ENCODE measurements at places on chromosomes 3 and 15.

DNA sequence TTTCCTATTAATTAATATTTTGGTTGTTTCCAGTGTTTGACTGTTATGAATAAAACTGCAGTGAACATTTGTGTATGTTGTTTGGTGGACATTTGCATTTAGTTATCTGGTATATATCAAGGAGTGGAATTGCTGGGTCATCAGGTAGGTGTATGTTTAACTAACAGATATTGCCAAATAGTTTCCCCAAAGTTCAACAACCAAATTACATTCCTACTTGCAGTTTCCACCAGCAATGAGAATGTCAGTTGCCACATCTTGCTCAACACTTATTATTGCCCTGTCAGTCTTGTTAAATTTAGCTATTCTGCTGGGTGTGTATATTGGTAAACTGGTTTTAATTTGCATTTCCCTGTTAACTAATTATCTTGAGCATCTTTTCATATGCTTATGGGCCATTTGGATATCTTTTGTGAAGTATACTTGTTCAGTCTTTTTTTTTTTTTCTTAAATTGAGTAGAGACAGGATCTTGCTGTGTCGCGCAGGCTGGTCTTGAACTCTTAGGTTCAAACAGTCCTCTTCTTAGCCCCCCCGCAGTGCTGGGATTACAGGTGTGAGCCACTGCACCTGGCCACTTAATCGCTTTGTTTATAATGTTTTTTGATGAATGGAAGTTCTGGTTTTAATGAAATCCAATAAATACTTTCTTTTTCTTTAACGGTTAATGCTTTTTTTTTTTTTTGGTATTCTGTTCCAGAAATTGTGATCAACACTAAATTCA, 7.9 kb downstream of the FEM1B start:
- DNase-seq = no peak

GRCh38 chr15:67097930-67098740, 32.7 kb downstream of the SMAD3 start:
- DNase-seq = no peak

GRCh38 chr3:119160361-119160760, 13.0 kb upstream of the UPK1B start:
- DNase-seq = no peak

DNA sequence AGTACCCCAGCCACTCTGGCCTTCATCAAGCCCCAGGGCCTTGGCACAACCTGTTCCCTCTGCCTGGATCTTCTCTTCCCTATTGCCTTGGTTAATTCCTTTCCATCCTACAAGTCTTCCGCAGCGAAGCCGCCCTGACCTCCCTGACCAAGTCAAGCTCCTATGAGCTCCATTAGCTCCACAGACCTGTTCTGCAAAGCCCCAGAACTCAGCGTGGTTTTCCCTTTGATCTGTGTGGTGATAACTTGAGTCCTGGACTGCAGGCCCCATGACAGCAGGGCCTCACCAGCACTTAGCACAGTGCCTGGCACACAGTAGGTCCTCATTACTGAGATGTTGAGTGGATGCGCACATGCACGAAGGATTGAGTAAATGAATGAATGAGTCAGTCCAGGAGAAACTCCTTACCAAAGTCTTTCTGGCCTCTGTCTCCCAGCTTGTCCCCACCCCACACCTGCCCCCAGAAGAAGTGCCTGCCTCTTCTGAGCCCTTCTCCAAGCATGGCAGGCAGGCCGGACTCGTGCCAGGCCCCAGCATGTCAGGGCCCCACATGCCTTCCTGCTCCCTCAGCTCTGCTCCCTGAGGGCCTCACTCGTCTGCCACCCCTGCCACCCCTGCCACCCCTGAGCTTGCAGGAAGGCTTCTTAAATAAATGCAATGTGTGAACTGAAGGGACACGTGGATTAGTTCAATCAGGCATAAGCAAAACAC, 6.3 kb downstream of the ANPEP start:
- no peak for DNase-seq

DNA sequence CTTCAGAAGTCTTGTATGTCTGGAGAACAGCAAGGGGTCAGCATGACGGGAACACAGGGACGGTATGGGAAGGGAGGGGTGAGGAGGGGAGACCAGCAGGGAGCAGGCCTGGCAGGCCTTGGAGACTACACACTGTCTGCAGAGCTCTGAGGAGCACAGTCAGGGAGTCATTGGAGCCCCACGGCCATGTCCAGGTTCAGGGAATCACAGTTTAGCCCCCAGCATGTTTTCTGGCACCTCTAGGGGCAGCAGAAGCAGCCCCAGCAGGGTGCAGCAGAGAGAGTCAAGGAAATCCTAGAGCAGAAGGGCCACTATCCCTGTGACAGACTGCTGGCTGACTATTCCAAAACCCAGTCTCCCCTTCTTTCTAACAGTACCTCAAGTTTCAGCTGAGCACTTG, 3.2 kb downstream of the LAMP3 start:
- DNase-seq = peak; percentile 28

GRCh38 chr3:138867996-138868395, 33.3 kb upstream of the PIK3CB start:
- DNase-seq = no peak

GRCh38 chr3:9222956-9223639, 26.3 kb downstream of the SRGAP3 start:
- DNase-seq = no peak

DNA sequence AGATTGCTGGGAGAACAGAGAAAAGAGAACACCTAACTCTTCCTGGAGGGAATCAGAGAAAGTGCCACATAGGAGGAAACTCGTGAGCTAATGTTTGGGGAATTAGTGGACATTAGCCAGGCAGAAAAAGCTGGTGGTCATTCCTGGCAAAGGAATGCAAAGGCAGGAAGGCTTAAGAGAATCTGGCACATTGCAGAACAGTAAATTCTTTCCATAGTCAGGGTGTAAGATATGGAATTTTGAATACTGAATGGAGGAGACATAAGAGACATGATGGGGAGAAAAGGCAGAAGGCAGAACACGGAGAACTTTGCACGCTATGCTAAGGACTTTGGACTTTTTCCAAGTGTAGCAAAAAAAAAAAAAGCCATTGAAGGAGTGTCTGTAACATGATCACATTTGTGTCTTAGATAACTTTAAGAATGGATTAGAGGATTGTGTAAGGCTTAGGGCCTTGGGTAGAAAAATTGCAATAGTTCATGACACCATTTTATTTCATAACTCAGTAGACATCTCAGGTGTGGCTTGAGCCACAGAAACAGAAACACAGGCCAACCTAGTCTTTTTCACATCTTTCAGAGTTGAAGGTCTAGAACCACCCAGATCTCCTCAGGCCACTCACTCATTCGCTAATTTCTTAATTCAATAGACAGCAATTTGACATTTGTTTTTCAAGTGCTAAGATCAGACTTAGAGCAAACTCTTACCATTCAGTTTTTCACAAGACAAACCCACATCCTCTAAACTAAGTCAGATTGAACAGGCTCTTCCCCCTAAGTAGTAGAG, 31.2 kb upstream of the CCDC80 start:
- DNase-seq = no peak

- DNase-seq = no peak
Observed at GRCh38 chr3:85208650-85209049, 249.9 kb downstream of the CADM2 start.

DNA sequence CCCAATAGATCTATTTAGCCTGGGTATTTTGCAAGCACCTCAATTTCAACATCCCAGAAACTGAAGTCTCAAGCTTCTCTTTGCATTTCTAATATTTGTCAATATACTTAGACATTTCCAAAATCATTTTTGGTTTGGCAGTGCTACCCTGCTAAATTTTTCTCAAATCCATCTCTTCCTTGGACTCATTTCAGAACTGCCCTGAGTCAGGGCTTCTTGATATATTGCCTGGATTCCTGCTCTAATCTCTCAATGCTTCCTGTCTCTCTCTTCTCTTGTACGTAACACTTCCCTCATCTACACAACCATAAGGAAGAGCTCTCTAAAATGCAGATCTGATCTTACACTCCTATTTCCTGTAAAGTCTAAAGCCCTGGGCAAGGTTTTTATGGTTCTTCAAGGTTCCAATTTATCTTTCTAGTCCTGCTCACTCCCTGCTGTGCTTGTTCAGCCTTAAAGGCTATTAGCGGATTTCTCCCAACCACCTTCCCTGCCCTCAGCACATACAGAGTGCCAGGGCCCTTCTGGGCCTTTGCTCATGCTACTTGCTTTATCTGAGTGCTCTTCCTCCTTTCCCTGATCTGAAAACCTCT, 53.0 kb upstream of the MME start:
- no peak for DNase-seq

GRCh38 chr3:43162230-43163084, 56.6 kb upstream of the POMGNT2 start:
- no peak for DNase-seq

- DNase-seq = no peak
Observed at GRCh38 chr3:61226166-61226686, 25.0 kb downstream of the FHIT start.

DNA sequence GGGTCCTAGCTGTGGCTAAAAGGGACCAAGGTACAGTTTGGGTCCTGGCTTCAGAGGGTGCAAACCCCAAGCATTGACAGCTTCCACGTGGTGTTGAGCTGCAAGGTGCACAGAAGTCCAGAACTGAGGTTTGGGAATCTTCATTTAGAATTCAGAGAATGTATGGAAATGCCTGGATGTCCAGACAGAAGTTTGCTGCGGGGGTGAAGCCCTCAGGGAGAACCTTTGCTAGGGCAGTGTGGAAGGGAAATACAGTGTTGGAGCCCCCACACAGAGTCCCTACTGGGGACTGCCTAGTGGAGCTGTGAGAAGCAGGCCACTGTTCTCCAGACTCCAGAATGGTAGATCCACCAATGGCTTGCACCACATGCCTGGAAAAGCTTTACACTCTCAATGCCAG, 17.9 kb downstream of the RNF13 start:
- DNase-seq = no peak

GRCh38 chr3:63562323-63562722, 90.2 kb upstream of the SNTN start:
- no peak for DNase-seq

GRCh38 chr3:67821135-67821534, 166.7 kb upstream of the SUCLG2 start:
- DNase-seq = no peak

DNA sequence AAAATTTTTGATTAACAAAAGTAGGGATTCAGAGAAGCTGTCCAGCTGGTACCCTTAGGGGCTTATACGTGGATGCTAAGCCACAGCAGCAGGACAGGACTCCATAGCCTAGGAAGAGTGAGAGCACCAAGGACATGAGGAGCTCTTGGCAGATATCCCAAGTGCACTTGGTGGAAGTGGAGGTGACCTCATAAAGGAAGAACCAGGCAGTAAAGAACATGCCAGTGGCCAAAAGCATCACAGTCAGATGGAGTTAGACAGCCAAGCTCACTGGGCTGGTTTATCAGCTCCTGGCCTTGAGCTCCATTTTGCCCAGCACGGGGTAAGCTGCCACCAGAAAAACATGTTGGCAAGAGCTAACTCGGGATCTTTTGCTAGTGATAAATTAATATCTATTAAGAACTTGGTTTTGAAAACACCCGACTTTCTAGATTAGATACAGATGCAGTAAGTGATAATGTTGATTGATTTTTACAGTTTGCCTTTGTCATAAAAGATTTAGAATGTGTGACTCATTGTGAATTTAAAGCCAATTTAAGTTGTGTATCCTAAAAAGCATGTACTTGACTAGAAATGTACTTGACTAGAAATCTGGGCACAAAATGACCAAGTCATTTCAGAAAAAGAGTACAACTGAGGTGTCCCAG, 108.0 kb downstream of the CMSS1 start:
- peak; percentile 37 for DNase-seq

DNA sequence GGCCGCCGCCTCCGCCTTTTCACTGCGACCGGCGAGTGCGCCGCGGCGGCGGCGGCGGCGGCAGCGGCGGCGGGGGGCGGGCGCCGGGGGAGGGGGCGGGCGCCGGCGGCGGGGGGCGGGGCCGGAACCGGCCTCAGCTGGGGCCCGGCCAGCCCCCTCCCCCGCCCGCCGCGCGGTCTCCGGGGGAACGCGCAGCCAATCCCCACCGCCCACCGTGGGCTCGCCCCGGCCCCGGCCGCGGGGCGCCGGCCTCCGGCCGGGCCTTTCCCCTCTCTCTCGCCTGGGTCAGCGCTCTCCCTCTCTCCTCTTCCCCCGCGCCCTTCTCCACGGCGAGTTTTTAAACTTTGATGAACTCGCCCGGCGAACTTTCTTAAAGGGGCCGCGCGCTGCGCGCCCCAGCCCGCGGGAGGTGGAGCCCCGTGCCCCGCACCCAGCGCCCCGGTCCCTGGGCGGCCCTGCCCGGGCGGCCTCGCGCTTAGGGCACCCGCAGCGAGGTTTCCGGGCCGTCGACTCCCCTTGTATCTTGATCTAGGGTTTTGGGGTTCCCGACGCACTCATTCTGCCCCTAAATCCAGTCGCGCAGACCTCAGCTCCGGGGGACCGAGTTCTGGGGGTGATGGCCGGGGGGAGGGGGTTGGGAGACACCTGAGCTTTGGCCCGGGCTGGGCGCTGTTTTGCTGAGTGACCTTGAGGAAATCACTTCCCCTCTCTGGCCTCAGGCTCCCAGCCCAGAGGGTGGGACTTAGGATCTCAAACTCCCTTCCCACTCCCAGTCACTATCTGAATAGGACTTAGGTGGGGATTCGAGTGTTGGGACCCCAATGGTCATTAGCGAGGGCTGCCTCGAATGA, at the start of gene RBPMS2:
Gene RBPMS2, minus strand, starts transcription at position 39 of the 851 bp plus-strand sequence. CDS start 270 bp downstream, outside the sequence.
- DNase-seq = no peak

DNA sequence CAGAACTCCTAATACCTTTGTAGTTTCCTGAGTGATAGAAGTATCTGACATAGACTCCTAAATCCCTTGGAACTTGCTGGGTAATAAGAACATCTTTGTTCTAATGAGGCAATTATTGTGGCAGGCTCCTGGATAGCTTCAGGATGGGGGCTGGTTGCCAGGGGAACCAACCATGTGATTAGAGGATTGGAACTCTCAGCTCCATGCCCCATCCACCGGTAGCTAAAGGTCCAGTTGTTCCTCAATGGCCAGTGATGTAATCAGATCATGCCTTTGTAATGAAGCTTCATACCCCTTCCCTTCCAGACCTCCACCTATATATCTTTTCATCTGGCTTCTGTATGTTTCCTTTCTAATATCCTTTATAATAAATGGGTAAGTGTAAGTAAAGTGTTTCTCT, 221.2 kb upstream of the ALCAM start:
- DNase-seq = no peak

DNA sequence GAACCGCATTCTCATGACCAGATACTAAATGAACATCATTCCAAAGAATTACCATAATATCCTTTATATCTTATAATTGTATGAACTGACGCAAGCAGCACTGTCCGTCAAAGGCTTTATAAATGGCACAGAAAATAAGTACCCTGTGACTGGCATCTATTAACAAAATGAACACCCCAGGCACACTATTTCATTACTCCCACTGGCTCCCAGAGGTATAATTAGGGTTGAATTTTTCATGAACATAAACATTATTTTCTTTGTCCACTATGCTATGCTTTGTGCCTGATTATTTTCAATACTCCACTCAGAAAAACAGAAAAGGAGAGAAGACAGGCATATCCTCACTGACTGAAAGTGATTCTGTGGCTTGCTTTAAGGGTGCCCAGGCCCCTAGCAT, 71.1 kb downstream of the LYZL4 start:
- DNase-seq = no peak

- DNase-seq = no peak
Observed at GRCh38 chr3:13272831-13273603, 147.1 kb downstream of the NUP210 start.
